ENCODE measurements at places on chromosomes 12 and 14.

DNA sequence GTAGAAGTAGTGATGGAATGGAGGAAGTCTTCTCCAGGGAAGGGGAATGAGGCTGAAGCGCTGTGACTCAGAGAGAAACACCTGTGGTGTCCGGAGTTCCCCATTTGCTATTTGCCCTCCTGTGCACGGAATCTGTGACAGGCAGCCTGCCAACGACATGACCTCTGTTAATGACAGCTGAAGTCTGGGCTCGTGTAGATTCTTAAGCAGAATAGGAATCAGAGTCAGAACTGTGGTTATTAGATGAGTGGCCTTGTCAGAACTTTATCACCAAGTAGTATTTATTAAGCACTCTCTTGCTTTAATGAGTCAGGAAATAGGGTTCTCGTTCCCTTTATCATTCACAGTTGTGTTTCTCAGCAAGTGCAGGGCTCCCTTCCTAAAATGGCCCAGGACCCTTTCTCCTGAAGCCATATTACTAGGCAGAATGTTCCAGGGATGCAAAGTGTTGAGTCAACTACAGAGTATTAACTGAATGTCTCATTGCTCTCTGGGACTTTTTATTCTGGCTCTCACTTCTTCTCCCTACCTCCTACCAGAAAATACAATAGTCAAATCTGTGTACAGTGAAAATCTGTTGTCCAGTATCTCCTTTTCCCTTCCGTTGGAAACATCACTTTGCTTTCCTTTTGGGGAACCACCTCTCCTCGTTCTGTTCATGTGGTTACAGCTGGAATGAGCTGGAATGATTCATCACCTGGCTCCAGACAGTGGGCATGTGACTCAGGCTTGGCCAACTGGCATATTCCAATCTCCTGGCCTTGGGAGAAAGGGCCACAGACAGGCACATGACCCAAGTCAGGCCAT lies 77.8 kb upstream of the MAX start:
- peak; percentile 94 for DNase-seq

- peak; percentile 96 for DNase-seq
Measured at GRCh38 chr12:68565391-68565903, 45.3 kb upstream of the RAP1B start.

- DNase-seq = no peak
Measured at GRCh38 chr12:109377139-109377685, 29.5 kb downstream of the MYO1H start.

- DNase-seq = peak; percentile 67
Measured at GRCh38 chr12:67919406-67919805, 69.8 kb upstream of the IFNG-AS1 start.

GRCh38 chr14:60161196-60162107 lies 3.7 kb downstream of the DHRS7 start:
- peak; percentile 72 for DNase-seq

DNA sequence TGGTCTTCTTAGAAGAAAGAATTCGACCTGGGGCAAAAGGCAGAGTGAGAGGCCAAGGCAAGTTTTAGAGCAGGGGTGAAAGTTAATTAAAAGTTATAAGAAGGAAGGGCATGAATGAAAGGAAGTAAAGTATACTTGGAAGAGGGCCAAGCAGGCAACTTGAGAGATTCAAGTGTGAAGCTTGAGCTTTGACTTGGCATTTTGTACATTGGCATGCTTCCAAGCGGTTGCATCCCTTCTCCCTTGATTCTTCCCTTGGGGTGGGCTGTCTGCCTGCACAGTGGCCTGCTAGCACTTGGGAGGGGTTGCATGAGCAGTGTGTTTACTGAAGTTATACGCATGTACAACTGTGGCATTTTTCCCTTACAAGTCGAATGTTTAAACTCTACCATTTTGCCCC lies 74.8 kb upstream of the MGAT4C start:
- no peak for DNase-seq

- DNase-seq = no peak
Measured at GRCh38 chr14:59463787-59464485, 1.2 kb downstream of the GPR135 start.

DNA sequence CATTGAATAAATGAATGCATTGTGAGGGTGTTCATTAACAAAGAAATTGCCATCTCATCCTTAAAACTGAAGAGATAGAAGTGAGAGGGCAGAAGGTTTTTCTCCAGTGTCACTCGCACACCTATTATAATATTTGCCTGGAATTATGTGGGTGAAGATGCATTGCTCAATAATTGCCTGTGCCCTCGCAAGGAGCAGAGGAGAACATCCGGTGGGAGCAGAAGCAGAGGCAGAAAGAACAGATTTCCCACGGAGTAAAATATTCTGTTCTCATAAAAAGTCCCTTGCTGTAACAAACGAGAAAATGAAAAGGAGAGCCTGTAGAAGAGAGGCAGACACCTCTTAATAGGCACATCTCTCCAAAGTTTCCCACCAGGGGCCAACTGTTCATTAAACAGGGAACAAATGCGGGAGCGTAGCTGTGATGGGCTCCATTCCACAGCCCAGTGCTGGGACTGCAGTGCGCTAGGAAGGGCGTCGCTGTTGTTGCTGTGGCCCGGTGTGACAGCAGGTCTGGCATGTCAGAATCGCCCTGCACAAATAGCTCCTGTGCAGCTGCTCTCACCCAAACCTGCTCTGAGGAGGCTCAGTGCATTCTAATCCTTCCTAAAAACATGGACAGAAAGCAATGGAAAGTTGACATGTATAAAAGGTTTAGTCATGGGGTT lies 359.8 kb downstream of the APAF1 start:
- DNase-seq = no peak

- no peak for DNase-seq
Measured at GRCh38 chr12:17579205-17580026, 510.6 kb downstream of the RERGL start.

DNA sequence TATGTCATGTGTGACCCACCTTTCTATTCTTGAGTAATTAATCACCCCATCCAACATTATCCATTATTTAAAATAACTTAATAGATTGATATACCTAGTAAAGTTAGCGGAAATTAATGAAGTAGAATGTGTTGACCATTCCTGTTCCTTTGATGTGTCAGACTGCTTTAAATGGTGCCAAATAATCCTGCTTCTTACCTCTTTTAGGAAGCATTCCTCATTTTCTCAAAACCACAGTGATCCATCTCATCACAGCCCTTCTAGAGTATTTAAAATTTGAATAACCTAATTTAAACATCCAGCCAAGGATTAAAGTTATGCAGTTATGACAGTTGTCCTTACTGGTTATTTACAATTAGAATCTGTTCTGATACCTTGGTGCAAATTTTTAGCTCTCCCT lies 6.9 kb downstream of the MGAT4C start:
- DNase-seq = no peak

GRCh38 chr12:112750971-112751370 lies 40.6 kb upstream of the RPH3A start:
- no peak for DNase-seq
